Neural crest cell (in vitro differentiated cells): ENCODE measurements at places on chromosomes 5 and 9. TPM values are rescaled to one million over a fixed set of nuclear protein-coding genes. Genes with fewer than 3 reads are reported as not detected.
A peak's percentile ranks its signal among the peaks of the same experiment; 100 is the strongest.

DNA sequence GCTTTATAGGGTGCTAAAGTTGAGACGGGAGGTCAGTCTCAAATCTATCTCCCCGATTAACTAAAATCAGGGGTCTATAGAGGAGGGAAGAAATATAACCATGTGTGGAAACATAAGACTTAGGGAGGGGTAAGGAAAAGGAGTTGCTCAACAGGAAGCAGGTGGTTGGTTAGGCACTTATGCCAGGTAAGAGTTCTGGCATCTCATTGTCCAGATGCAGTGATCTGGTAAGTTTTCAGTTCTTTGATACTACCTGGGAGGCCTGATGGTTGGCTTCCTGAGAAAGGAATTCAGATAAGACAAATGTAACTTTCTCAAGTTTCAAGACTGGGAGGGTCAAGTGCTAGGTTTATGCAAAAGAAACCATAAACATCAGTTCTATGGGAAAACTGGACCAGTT, 47.7 kb downstream of the CERT1 start:
- no peak overlapping the region for H3K27ac ChIP-seq
- no peaks in the 10 kb centered on the region for H3K27me3 ChIP-seq
- peaks cover 12% of the 10 kb centered on the region for H3K36me3 ChIP-seq

DNA sequence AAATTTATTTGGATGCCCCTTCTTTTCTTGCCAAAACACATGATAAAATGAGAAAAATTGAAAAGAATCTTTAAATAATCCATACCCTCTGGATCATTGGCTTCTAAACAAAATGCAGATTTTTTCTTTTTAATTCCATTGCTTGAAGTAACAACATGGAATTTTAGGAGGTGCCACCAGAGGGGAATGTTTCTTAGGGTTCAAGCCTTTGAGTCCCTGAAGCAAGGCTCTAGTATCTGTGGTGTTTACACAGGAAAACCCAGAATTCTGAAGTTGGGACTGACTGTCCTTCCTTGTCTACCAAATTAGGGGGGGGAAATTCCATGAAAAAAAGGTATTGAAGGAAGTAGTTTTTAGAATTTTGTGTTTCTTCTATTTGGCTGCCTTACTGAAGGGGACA, 69.4 kb downstream of the LMNB1 start:
- DNase-seq, result no peak
- H3K4me1 ChIP-seq, result peaks cover 74% of the 10 kb centered on the region

GRCh38 chr5:168120401-168121137, 170.9 kb upstream of the WWC1 start:
- H3K4me3 ChIP-seq, result no peak overlapping the region
- no peaks in the 10 kb centered on the region for H3K36me3 ChIP-seq
- no peak for DNase-seq
- H3K4me1 ChIP-seq, result peaks cover 66% of the 10 kb centered on the region

DNA sequence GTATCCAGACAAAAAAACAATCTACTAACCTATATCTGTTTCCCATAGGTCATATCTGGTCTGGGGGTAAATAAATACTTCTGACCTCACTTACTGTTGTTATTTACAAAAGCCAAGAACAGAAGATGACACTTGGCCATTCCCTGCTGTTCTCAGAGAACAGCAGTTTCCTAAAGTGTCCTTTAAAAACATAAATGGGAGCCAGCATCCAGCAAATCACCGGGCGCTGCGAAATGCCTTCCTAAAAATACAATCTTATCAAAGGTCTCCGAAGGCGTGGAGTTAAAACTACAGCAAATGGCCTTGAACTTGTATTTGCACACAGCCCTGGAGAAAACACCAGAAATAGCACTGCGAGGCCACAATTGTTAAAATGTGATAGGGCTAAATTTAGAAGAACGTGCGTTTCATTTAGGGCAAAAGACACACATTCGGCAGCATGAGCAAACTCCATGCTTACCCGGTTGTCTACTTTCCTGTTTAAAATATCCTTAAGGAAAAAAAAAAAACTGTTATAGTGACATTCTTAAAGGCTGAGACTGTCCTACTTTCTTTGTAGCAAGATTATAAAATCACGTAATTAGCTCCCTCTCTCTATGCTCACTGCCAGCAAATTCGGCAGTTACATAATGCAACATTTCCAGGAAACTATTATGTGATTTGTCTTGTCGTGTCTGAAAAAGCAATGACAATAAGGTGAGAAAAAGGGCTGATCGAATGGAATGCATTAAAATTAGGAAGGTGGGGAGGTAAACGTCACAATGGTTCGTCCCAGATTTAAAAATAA, 1.5 kb downstream of the NFIL3 start:
- H3K27ac ChIP-seq, result peak overlapping the region; percentile 54
- H3K27me3 ChIP-seq, result peaks cover 40% of the 10 kb centered on the region
- H3K36me3 ChIP-seq, result no peaks in the 10 kb centered on the region
- H3K4me1 ChIP-seq, result peaks cover 49% of the 10 kb centered on the region
- no peak for DNase-seq

DNA sequence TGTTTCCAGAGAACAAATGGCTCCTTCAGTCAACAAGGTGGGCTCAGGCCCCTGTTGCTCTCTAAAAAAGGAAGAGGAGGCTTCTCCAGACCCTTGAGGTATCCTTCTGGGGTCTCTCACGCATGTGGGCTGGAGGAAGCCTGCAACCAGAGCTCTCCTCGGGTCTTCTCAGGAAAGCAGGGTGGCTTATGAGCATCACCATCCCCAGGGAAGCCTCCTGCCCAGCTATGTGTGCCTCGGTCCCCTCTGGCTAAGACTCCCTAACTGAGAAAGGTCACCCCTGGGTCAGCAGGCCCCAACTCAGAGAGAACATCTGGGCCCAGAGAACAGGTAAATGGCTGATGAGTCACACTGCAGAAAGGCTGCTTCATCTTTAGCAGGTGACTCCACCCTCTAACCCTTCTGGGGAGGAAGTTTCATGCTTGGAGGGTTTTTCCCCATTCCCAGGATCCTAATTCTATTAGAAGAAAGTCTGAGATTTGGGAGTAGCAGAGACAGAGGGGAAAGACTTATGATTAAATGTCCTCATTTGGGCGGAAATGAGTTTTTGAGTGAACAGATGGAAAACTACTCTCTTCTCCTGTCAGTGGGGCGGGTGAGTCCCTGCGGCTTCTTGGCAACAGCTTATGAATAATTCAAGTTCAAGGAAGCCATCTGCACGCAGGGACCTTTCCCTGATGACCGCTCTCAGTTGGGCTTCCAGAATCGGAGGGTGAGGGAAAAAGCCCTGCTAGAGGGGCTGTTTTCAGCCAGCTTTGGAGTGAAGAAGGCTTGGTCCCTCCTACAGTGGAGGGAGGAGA, 41.9 kb downstream of the TGFBI start:
- H3K4me1 ChIP-seq, result no peaks in the 10 kb centered on the region
- no peaks in the 10 kb centered on the region for H3K27me3 ChIP-seq
- DNase-seq, result no peak
- no peak overlapping the region for H3K27ac ChIP-seq
- H3K4me3 ChIP-seq, result no peak overlapping the region

NTRK2 gene
- 20.1 and 20.6 TPM in 2 replicates for total RNA-seq

RNF224 gene
- 0.16 TPM in 1 of 2 replicates, not detected in the other for total RNA-seq
